ENCODE measurements at places on chromosomes 2 and 18.

GRCh38 chr2:95348609-95349567 is 51.7 kb downstream of the KCNIP3 start:
- DNase-seq = no peak

DNA sequence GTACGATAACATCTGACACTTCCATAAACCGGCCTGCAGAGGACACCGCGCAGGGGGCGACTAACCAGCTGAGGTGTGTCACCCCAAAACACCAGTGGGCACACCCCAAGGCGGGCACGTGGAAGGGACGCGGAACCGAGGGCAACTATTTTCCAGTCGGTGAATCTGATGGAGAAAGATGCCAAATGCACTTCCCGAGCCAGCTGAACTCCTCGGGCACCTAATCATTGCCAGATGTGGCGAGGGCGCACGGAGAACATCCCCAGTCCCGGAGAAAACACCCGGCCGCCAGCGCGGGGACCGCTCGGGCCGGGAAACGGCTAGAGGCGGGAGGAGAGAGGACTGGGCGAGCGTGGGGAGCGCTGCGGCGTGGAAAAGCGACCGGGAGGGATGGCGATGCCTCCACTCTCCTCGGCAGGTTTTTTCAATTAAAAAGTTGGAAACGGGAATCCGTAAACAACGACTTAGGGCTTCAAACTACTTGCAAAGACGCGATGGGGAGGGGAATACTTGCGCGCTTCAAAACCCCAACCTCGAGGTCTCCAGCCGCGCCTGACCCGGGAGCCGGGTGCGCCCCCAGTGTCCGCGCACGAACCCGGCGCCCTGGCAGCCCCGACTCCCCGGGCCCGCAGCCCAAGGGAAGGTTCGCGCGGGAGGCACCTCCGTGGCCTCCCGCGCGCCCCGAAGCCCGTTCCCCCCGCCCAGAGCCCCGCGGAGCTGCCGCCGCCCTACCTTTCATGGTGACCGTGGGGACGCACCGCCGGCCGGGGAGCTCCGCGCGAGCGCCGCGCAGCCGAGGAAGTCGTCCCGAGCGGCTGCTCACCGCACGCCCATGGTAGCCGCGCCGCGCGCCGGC is 497 bp downstream of the COLEC12 start:
- no peak for DNase-seq

DNA sequence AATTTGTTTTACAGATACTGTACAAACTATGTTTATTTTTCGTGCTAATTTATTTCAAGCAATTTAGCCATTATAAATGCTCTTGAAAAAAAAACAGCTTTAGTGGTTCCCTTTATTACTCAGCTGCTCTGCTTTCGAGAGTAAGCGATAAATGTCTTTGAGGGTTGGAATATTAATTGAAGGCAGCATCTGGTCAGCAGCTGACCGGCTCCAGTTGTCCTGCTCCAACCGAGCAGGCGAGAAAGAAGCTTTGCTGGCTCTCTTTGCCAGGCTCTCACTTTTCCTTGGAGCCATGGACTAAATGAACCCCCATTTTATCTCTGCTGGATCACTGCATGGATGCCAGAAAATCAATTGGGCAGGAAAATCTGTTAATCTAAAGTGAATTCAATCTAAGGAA is 147.4 kb downstream of the LNPK start:
- no peak for DNase-seq

GRCh38 chr2:195561116-195561921 is 95.7 kb upstream of the SLC39A10 start:
- no peak for DNase-seq

- no peak for DNase-seq
These were observed 139.4 kb upstream of the GPC1 start for GRCh38 chr2:240296104-240296406.

DNA sequence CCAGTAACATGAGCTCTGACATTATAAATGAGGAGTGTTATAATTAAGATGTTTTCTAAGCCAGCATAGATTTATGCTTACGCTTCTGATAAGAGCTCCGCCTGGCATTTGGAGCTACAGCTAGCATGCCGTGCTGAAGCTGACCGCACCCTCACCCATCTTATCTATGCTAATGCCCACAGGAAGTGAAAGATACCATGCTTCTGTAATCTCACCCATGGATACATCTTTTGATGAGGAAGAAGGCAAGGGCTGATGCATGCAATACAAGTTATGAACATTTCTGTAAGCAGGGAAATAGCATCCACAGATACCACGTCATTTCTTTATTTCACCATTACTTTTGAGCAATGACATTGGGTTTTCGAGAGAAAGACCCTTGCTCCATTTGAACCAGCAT is 82.3 kb downstream of the ARL4C start:
- DNase-seq = no peak

GRCh38 chr2:43199492-43200488 is 26.6 kb downstream of the ZFP36L2 start:
- DNase-seq = no peak

DNA sequence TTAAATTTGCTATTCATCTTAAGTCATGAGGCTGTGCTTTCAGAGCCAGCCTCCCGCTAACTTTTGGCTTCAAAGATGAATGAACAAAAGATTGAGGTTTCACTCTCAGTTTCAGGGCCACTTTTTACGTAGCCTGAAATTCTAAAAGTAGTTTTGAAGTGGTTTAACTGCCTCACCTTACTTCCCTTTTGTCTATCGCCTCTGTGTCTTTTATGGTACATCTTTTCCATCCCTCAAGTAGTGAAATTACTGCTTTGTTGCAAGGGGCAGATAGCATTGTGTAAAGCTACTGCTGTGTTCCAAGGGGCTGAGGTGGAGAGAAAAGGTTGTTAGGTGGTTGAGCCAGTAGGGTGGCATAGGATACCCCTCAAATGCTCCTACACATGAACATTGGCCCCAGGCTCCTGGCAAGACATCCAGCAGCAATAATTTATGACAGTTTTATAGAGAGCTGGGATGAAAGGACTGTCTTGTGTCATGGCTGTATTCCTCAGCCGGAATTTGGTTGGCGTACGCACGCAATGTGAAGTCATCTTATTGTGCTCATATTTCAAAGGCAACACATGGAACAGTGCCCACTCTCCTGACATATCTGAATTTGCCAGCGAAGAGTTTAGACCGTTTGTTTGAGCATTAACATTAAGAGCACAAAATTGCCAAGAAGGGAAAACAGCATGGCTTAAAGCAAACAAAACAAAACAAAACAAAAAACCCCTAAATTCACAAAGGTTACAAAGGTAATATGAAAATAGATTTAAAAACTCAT is 32.2 kb downstream of the QPCT start:
- no peak for DNase-seq

DNA sequence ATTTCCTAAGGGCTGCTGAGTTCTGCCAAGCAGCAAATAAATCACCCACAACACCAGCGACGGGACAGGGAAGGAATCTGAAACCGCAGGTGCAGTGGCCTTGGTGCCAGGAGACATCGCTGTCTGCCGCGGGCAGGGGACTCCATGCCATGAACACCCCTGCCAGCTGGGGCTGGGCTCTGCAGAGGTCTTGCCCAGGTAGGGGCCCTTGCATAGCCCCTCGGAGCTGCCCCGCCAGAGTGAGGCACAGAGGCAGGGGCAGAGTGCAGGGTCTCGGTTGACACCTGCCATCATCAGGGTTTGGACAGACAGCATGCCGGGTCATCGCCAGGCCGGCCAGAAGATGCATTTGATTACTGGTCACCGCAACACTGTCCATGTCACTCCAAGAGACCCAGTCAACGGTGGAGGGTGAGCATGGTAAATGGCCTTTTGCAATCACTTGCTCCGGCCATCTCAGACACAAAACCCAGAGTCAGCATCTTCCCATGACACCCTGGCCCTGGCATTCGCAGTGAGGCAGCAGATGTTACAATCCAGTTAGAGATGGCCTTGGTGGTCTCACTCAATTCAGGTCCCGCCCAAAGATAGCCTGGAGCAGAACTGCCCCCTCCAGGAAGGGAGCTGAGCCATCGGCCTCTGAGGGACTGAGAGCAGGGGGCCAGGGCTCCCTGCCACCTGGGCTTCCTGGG is 255.4 kb downstream of the NDUFA10 start:
- DNase-seq = no peak

DNA sequence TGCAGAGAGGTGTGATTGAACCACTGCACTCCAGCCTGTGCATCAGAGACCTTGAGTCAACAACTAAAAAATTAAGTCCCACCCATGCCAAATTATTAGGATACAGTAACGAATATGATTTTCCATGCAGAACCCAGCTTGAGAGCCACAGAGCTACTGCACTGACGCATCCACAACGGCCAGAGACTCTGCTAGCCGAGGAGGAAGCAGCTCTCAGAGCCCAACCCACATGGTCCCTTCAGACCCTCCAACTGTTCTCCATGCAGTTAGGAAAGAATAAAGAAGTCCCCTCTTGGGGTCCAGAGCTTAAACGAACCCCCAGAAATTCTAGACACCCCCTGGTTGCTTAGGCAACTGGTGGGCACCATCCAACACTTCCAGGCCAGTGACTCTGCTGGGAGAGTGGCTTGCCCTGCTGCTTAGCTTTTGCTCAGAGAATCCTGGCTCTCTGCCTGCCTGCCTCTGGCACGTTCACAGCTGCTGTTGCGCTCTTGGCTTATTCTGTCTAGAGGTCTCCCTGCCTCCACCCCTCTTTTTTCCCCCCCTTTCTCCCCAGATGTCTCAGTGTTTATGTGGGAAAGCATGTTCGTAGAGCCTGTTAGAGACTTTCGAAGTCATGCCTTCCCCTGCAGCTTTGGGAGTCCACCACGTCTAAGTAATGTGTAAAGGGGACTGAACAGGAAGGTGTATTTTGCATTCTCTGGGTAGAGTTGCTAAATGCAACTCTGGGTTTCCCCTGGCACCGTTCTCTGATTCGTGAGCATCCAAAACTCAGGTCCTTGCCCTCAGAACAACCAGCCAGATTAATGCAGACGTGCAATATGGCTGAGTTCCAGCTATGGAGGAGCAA is 26.0 kb upstream of the SP3 start:
- no peak for DNase-seq

GRCh38 chr18:54829856-54830255 is 1.6 kb downstream of the RAB27B start:
- no peak for DNase-seq

DNA sequence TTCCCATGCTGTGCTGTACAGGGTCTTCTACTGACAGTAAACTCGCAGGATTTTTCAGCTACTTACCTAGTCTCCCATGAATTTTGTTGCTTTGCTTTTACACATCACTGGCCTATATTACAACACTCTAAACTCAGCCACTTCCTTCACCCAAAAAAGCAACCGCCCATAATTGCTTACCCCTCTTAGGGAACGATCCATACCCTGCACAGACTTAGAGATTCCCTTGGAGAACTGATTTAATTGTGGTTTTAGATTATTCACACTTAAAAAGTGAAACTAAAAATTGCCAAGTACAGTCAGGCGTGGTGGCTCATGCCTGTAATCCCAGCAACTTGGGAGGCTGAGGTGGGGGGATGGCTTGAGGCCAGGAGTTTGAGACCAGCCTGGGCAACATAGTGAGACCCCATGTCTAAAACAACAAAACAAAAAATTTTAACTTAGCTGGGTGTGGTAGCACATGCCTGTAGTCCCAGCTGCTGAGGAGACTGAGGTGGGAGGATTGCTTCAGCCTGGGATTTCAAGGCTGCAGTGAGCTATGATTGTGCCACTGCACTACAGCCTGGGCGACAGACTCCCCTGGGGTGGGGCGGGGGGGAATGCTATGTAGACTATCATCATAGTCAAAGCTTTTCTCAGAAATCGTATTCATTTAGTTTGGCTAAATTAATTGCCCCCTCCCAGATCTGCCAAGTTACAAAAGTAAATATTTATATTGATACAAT is 19.3 kb downstream of the MRPL30 start:
- no peak for DNase-seq

- no peak for DNase-seq
These were observed at the start of gene HOXD8 for GRCh38 chr2:176128982-176129796. HOXD8 (plus strand) TSS chr2:176129705; CDS start chr2:176130367, 662 bp downstream.

- no peak for DNase-seq
These were observed 540.7 kb downstream of the TNS1 start for GRCh38 chr2:217462121-217462520.

- no peak for DNase-seq
These were observed 83.3 kb downstream of the INSIG2 start for GRCh38 chr2:118171546-118171945.
